AG09319 (cell line): ENCODE measurements at places on chromosomes 13 and 19.

DNA sequence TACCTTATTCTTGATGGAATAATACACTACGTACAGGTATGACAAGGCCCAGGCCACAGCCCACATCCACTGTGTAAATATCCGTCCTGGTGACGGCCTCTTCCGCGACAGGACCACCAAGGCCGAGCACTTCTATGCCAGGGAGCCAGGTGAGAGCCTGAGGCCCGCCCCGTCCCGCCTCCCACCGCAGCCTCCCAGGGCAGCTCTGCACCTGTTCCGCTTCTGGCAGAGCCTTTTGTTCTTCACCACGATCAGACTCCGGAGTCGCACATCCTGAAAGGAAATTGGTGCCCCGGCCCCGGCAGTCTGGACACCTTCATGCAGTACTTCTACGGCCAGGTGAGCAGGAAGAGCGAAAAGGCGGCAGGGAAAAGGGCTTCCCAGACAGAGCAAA is 10.6 kb upstream of the ZNF358 start:
- DNase-seq, result no peak

- no peak for DNase-seq
These were observed 78.8 kb downstream of the SOX1 start for GRCh38 chr13:112145551-112146360.

- DNase-seq, result no peak
These were observed 76.6 kb upstream of the POMP start for GRCh38 chr13:28582225-28582891.

DNA sequence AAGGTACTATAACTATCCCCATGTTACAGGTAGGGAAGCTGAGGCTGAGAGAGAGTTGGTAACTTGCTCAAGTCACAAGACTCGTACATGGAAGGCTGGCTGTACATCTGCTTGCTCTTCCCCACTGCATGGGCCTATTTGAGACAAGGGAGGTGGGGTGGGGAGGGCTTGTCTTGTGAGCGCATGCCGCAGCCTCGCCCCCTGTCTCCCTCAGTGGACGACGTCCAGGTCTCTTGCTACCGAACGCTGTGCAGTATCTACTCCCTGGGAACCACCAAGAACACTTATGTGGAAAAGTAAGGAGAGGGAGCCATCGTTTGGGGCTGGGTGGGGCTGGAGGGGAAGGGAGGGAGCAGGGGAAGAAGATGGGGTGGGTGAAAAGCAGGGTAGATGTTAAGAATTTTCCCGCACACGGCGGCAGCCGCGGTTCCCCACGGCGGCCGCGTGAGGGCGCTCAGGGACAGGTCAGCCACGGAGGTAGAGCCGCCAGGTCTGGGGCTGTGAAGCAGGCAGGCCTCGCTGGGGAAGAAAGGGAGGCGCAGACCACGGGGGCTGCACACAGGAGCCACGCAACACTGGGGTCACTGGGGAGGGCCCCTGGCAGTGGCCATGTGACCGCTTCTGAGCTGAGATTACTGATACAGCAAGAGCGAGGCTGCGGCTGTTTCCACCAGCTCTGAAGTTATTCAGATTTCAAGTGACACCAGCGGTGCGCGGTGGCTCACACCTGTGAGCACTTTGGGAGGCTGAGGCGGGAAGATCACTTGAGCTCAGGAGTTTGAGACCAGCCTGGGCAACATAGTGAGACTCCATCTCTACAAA is 81.5 kb downstream of the RYR1 start:
- DNase-seq, result peak; percentile 5

DNA sequence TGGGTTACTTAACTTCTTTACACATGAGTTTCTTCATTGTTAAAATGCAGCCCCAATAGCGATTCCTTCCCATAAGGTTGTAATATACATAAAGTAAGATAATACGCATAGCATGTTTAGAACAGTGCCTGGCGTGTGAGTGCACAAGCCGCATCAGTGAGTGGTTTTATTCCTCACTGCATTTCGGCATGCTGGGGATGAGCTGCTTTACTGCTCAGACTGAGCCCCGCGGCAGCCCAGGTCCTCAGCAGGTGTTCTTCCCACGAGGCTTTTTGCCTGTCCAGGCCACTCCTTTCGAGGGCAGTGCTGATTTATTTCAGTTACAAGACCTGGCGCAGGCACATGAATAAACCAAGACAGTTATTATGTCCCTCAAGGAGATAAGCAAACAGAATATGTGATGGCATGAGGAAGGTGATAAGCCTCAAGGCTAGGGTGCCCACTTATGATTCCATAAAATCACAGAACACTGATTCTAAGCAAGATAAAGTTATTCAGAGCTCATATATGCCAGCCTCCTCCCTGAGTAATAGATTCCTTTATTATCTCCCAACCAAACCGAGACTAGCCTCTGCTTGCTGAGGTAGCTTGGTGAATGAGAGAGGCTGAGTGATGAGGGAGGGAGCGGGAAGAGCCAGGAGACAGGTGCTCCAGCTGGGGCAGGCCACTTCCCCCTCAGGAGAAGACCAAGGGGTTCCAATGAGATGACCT is 505.5 kb downstream of the DIAPH3 start:
- DNase-seq, result no peak

GRCh38 chr13:44703371-44703770 is 127.2 kb upstream of the TSC22D1 start:
- no peak for DNase-seq

DNA sequence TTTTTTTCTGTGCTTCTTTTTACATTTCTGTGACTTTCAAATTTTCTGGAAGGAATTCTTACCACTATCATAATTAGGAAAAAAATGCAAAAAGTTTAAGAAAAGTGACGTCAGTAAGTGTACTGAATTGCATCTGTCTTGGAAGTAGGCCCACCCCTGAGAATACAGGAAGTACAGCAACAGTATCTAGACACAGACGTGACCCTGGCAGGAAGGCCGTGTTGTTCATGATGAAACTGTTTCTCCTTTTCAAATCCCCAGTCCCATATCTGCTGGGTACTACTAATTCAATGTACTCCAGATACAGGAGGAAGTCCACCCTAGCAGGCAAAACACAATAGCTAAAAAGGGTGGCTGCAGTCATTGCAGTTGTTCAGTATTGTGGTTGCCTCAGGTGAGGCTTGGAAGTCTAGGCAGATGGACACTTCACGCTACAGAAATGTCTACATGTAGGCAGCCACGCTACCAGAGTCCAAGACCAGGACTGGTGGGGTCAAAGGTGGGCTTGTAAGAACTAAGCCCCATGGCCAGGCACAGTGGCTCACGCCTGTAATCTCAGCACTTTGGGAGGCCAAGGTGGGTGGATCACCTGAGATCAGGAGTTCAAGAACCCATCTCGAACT is 49.6 kb upstream of the MED4 start:
- no peak for DNase-seq

GRCh38 chr13:93794197-93794885 is 567.7 kb downstream of the GPC6 start:
- no peak for DNase-seq

DNA sequence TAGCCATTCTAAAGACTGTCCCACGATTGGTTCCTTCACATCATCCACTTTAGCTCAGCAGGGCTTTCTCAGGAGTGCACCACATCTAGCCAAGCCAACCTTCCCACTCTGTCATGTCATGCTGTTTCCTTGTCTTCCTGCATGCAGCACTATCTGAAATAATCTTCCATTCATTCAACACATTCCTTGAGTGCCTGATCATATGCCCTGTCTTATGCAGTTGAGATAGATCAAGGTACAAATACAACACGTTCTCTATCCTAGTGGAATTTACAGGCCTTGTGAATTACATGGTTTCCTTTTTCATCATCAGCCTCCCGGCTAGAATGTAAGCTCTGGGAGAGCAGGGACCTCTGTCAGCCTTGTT is 6.8 kb upstream of the MRPS31 start:
- no peak for DNase-seq

GRCh38 chr13:49295244-49295643 is 47.5 kb downstream of the CDADC1 start:
- DNase-seq, result no peak

GRCh38 chr13:60629158-60629557 is 232.1 kb downstream of the TDRD3 start:
- no peak for DNase-seq

GRCh38 chr13:32113532-32113931 is 82.0 kb downstream of the FRY start:
- no peak for DNase-seq

DNA sequence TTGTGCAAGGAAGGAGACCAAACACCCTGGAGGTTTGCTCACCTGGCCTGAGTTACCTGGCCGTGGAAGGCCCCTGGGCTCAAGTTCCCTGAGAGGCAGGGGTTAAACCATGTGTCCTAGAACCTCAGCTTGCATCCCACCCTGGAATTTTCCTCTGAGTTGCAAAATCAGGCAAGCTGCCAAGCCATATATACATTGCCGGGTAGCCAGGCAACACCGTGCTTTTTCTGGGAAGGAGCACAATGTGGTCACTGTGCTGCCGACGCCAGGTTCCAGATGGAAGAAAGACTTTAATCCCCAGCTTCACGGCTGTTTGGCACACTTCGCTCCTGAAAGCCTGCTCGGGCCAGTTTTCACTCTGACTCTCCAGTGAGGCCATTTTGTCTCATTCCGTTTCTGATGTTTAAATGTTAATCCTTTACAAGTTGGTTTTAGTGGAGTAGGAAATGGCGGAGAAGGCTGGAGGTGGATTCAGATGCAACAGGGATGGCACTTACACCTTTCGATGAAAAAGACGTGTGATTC is 60.1 kb upstream of the PEG3 start:
- DNase-seq, result no peak

DNA sequence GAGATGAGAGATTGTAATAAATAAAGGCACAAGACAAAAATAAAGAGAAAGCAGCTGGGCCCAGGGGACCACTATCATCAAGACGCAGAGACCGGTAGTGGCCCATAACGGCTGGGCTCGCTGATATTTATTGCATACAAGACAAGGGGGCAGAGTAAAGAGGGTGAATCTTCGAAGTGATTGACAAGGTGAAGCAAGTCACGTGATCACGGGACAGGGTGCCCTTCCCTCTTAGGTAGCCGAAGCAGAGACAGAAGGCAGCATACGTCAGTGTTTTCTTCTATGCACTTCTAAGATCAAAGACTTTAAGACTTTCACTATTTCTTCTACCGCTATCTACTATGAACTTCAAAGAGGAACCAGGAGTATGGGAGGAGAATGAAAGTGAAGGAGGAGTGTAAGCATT is 4.6 kb upstream of the PRKCG start:
- no peak for DNase-seq

- DNase-seq, result peak; percentile 64
These were observed 25.0 kb downstream of the TSSK6 start for GRCh38 chr19:19490214-19490968.

DNA sequence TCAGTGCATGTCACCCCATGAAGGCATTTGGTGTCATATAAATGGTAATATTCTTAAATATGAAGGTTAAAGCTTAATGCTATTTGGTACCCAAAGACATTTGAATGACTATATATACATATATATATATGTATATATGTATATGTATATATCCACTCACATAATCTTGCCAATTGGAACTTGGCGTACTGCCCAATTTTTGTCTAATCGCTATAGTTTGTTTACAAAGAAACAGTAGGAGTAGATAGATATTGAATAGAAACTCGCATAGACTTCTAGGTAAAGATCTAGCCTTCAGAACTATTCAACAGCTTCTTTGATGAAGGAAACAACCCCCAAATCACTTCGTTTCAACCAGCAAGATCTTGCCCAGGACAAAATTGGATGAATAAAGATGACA is 24.1 kb downstream of the KLF5 start:
- DNase-seq, result no peak

- DNase-seq, result no peak
These were observed 2.4 kb downstream of the ELAVL3 start for GRCh38 chr19:11478167-11479089.

DNA sequence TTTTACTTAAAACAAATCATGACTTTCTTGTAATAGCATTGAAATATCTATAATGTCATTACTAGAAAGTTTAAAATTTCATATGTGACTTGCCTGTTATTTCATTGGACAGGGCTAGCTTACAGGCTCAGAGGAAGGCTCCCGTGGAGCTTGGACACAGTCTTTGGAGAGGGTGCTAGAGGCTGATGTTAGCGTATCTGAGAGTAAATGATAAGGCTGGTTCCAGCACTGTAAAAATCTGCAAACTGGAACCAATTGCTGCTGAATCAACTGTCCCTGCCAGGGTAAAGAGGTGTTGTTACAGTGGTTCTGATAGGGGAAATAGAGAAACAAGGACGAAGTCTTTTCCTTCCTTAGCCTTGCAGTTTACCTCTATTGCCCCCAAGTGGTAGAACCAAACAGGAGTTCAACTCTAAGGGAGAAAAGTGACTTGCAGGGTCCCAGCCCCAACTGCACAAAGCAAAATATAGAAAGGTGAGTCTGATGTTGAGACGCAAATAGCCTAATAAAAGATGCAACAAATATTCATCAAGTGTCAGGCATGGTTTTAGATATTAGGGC is 901.7 kb downstream of the DIAPH3 start:
- no peak for DNase-seq

GRCh38 chr13:78909276-78909675 is 250.3 kb upstream of the OBI1 start:
- DNase-seq, result no peak

- peak; percentile 22 for DNase-seq
These were observed 25.1 kb upstream of the KCTD15 start for GRCh38 chr19:33771384-33772101.

- DNase-seq, result peak; percentile 57
These were observed 56.7 kb downstream of the STARD13 start for GRCh38 chr13:33228648-33229445.
